Left renal cortex interstitium (tissue), 4 donors: ENCODE measurements at places on chromosomes 6 and 20.
A peak's percentile ranks its signal among the peaks of the same experiment; 100 is the strongest.

DNA sequence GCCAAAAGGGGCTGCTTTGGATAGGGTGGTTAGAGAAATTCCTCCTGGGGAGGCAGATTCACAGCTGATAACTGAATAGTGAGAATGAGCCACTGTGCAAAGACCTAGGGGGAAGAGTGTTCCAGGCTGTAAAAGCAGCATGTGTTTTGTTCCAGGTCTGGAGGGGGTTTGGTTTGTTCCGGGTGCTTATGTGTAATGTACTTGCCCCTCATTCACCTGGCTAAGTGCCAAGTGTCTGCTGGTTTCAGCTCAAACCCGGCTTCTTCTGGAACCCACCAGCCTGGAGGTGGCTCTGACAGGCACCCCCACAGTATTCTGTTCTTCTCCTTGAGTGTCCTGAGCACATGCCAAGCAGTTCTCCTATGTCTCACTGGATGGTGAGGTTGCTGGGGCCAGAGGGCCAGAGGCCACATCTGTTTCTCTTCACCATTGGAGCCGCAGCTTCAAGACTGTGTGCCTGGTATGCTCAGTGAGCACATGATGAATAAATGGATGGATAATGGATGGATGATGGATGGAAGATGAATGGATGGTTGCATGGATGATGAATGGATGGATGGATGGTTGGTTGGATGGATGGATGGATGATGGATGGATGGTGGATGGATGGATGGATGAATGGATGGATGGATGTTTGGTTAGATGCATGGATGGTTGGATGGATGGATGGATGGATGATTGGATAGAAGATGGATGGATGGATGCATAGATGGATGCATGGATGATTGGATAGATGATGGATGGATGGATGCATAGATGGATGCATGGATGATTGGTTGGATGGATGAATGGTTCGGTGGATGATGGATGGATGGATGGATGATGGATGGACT lies 227.6 kb downstream of the BMP7 start:
- no peak for DNase-seq

GRCh38 chr6:71420693-71421328 lies 132.2 kb downstream of the OGFRL1 start:
- DNase-seq, result peak; percentile 81

GRCh38 chr6:99364026-99364425 lies 14.6 kb upstream of the FAXC start:
- no peak for DNase-seq

DNA sequence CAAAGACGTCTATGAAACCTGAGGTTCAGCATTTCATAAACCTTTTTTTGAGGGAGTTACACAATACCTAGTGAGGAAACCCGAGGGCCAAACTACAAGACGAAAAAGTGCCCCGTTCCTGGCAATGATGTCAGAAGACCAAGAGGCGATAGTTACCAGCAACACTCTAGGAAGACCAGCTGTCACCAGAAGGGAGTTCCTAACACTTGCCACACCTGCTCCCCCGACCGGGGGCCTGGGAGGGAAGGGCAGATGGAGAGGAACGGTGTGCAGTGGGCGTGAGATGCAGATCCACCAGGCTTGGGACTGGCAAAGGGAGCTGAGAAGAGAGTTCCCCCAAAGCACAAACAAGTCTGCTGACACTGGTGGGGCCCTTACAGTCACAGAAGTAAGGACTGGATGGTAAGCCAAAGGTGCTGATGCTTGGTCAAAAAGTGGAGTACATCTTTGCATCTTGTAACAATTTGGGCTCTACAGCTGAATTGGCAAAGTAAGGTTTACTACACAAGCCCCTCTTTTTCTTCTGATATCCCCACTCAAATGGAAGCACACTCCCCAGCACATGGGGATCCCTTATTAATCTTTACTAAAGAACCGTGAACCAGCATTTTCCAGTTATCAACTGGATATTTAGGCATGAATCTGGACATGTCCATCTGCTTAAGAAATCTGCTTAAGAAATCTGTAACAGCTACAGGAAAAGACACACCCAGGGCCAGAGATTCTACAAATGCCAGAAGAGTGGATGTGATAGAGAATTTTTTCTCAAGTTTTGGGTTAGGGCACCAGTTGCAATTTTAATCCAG lies 38.5 kb downstream of the PANK2 start:
- DNase-seq, result no peak
